Fibroblast of skin of right quadriceps (primary cell): ENCODE measurements at places on chromosomes 7 and 10.

- DNase-seq, result no peak
Observed at GRCh38 chr10:28363376-28363775, 60.5 kb upstream of the MPP7 start.

- DNase-seq, result no peak
Observed at GRCh38 chr10:30842185-30842584, 189.5 kb downstream of the ZNF438 start.

DNA sequence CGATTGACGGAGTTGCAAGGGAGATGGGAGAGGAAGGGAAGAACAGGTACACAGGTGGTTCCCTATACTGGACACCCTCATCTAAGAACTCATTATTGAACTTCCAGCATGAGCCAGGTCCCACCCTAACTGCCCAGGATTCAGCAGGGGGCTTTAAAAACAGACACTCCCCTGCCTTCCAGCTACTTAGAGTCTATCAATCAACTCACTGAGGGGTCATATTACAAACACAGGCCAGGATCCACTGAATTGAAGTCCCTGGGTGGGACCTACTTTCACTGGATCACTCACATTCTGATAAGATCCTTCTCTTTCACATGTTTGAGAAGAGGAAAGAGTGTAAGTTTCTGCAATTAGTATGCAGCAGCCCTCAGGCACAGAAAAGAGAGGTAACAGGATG, 92.8 kb downstream of the ITGA8 start:
- DNase-seq, result no peak

DNA sequence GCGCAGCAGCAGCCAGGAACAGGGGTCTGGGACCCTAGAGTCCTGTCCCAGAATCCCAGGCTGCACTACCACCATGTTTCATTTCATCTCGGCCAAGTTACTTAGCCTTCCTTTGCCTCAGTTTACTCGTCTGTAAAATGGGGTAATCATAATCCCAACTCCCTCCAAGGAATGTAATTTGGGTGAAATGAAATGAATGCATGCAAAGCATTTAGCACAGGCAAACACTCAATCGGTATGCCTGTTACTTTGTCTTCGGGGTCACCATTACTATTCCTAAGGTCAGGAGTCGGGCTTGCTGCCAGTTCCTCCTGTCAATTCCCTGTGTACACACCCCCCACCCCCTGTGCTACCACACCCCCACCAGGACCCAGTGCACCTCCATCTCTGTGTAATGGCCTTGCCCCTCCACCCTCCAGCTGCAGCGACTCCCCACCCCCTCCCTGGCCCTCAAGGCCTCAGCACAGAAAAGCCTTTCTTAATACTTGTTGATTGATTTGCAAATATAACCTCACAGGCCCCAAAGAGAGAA, 1.7 kb downstream of the TNS3 start:
- DNase-seq, result peak; percentile 80

GRCh38 chr7:52431082-52431815, 604.2 kb upstream of the POM121L12 start:
- DNase-seq, result no peak

DNA sequence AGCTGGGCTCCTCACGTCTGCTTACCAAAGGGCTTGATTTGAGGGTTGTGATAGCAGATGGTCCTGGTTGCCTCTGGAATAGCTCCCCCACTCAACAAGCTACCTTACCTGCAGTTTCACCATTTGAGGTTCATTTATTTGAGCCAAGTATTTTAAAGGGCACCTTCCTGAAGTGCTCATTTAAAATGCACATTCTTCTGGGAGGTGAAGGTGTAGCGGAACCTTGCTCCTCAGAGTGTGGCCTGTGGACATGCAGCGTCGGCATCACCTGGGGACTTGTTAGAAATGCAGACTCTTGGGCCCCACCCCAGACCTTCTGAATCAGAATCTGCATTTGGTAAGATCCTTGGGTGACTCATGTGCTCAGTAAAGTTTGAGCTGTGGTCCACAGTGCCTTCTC, 2.3 kb downstream of the CDH23 start:
- DNase-seq, result no peak

DNA sequence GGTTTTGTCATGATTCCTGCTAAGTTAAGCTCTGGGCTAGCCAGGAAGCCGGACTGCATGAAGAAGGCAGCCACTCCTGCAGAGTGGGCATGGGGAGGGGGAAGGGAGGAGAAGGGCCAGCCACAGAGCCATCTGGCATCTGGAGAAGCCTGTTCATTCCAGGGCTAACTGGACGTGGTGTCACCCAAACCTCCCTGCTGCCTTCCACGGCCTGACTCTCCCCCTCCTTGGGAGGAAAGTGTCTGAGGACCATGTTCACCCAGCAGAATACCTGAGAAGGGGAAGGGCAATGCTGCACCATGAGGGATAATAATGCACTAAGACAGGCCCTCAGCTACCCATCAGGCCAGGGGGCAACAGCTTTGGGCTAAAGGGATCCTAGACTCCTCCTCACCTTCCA, 15.4 kb downstream of the AQP1 start:
- DNase-seq, result no peak

DNA sequence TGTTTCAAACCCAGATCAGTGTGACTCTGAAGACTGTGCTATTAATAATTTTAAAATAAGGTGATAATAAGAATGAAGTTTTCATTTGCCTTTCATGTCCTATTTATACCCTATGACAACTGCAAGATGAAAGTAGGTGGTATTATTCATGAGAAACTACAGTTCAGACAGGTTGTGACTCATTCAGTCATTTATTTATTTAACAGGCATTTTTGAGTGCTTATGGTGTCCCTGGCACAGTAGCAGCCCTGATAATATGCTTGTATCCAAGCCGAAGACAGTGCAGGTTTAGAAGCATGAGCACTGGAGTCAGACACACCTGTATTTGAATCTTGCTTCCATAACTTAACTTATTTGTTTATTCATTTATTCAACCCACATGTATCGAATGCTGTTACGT, 87.1 kb downstream of the FZD1 start:
- peak; percentile 42 for DNase-seq

GRCh38 chr10:86304436-86304835, 62.2 kb downstream of the GRID1 start:
- DNase-seq, result no peak

- no peak for DNase-seq
Observed at GRCh38 chr7:9498303-9498702, 1064.9 kb downstream of the NXPH1 start.

GRCh38 chr10:104329735-104330134, 8.5 kb downstream of the ITPRIP start:
- peak; percentile 78 for DNase-seq

DNA sequence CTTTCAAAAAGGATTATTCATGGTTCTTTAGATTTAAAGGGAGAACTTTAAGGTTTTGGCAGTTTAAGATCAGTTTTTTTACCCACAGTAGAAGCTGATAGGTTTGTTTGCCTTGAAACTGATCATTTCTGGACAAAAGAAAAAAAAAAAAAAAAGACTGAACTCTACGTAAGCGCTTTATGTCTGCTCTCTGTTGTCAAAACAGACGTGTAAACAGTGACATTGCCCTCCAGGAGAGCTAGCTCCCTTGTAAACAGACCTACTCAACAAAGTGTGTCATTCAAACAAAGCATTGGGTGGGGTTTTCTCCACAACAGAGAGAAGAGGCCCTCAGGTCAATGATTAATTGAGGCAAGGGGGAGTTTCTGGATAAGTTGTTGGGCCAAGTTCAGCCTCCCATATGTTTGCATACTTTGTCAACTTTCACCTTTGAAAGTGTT, 568.1 kb upstream of the LRRN3 start:
- no peak for DNase-seq

- no peak for DNase-seq
Observed at GRCh38 chr10:125231813-125232475, 71.6 kb upstream of the CTBP2 start.

DNA sequence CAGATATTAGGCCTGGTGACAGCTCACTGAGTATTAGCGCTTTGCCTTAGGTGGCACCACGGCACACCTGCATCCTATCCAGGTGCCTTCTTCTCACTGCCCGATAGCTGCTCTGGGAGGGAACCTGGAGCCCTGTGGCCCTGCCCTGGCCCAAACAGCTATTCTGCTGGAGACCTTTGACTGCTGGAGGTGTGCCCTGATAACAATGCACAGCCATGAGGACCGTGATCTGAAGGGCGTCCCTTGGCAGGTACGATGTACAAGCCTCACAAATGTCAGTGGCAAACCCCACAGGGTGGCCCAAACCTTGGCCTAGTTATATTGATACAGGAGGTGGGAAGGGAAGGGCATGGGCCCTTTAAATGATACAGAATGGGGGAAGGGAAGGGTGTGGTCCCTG, 259.5 kb downstream of the GRID1 start:
- DNase-seq, result no peak

- no peak for DNase-seq
Observed at GRCh38 chr10:58886406-58886805, 290.0 kb upstream of the PHYHIPL start.

DNA sequence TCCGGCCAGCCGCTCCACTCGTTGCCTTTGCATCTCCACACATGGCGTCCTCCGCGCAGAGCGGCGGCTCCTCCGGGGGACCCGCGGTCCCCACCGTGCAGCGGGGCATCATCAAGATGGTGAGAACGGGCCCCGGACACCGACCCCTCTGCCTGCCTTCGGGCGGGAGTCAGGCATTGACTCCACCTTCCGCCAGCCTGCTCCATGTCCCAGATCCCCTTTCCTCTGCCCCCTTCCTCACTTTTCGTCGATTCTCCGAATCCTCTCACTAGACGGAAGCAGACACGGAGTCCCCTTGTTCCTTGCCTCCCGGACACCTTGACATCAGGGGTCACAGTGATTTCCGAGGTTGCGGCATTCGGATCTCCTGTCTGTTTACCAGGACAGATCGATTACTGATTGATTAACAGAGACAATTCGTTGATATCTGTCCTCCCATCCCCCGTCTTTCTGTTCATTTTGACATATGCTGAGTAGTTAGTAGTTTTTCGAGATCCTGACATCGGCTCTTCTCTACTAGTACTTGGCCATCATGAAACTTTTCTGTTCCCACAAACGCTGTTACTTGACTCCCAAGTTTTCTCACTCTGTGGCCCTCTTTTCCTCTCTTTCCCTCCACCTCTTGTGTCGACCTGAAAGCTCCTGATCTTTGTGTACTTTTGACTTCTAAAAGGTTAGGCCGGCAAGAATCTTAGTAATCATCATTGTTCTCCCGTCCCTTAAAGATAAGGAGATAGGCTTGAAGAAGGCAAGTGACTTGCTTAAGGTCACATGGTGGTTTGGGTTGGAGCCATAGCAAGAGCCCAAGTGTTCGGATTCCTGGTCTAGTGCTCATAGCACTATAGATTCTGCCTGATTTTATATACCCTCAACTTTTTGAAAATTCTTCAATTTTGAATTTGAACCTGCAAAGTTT, 597 bp downstream of the SND1 start:
- peak; percentile 28 for DNase-seq

DNA sequence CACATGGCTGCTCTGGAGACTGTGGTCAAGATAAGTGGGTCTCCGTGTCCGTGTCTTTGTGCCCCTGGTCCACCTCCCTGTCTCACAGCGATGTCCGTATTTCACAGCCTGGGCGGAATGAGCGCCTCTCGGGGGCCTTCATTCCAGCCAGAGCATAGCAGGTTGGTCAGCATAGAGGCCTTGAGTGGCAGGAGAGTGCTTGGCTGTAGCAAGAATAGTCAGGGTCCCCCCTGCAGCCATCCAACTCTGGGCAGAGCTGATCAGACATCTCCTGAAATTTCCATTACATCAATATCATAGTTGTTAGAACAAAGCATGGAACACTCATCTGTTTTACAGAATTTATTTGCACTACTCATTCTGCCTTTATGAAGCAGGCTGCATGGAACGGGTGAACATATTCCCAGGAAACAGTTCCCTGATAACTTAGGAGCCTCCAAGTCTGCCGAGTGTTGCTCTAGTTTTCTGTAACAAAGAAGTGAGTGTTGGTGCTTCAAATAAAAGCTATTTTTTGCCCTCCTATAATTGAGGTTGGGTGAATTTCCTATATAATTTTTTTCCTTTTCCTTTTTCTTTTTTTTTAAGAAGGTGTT, 255.3 kb downstream of the INHBA start:
- no peak for DNase-seq

GRCh38 chr7:99392659-99393354, 15.6 kb downstream of the PDAP1 start:
- DNase-seq, result peak; percentile 18

DNA sequence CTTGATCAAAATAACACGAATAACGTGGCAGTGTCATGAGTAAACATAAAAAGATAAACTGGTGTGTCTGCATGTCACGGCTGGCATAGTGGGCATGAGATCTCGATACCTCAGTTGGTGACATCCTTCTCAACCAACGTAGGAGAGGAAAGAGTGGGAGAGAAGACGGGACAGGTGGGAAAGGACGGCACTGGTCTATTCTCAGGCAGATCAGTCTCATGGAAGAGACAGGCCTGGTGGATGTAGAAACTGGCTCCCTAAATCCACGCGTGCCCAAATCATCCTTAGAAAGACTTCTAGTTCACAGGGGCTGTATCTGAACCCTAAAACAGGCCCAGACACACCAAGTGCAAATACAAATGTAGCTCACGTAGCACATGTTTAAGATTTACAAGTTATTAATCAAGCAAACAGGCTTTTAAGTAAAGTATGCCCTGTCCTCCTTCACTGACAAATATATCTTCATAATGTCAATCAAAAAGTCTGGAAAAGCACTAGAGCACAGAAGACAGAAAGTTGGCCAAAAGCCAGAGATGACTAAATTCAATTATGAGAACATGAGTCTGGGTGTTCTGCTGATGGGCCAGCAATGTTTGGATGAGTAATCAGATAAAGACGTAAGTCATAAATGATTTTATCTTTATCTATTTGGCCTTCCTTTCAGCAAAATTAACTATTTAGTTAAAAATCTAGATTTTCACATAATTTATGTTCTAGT, 56.3 kb downstream of the SFMBT2 start:
- DNase-seq, result peak; percentile 60

- no peak for DNase-seq
Observed at GRCh38 chr7:101428093-101428866, 65.6 kb downstream of the COL26A1 start.

GRCh38 chr7:151185762-151186639, 1.0 kb downstream of the ASB10 start:
- DNase-seq, result no peak

GRCh38 chr7:47901542-47901941, 46.7 kb downstream of the PKD1L1 start:
- peak; percentile 28 for DNase-seq

DNA sequence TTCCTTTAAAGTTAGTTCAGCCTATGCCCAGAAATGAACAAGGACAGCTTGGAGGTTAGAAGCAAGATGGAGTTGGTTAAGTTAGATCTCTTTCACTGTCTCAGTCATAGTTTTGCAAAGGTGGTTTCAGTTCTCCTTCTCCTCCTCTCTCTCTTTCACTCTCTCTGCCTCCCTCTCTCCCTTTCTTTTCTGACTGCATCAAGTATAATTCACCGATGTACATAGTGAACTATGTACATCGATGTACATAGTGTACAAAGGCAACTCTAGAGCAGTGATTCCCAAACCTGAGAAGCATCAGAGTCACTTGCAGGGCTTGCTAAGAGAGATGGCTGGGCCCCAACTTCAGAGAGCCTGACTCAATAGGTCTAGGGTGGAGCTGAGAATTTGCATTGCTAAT, 1259.7 kb downstream of the TYW1 start:
- no peak for DNase-seq
